NCI-H187 treated with DMSO at 0.1 percent for 48 hours (cell line): ENCODE measurements at places on chromosomes 3 and 15.
A peak's percentile ranks its signal among the peaks of the same experiment; 100 is the strongest.

GRCh38 chr15:69830876-69831275 is 266.8 kb downstream of the TLE3 start:
- no peak for DNase-seq

DNA sequence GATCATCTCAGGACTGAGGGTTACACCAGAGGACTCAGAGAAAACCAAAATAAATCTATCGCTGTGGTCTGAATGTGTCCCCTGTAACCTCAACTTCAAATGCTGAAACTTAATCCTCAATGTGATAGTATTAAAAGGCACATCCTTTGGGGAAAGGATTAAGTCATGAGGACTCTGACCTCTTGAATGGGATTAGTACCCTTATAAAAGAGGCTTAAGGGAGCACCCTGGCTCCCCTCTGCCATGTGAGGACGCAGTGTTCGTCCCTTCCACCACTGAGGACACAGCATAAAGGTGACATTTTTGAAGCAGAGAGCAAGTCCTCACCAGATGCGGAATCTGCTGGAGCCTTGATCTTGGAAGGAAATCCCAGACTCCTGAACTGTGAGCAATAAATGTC is 39.5 kb downstream of the SRPRB start:
- DNase-seq: no peak

DNA sequence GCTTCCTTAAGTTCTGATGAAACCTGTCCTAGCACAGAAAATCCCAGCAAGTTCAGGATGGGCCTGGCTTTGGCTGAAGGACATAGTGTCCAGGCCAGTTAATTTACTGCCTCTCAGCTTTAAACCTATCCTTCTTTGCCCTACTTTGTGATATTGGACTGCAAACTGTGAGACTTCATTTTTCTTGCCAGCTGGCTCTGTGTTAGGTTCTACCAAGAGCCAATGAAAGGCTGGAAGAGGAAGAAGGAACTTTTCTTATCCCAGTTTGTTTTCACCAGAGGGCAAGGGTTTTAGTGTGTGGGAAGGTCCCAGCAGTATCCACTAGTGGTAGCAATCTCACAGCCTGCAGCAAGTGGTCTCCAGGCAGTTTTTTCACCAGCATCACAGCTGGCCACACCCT is 18.2 kb downstream of the DCUN1D1 start:
- DNase-seq: no peak

DNA sequence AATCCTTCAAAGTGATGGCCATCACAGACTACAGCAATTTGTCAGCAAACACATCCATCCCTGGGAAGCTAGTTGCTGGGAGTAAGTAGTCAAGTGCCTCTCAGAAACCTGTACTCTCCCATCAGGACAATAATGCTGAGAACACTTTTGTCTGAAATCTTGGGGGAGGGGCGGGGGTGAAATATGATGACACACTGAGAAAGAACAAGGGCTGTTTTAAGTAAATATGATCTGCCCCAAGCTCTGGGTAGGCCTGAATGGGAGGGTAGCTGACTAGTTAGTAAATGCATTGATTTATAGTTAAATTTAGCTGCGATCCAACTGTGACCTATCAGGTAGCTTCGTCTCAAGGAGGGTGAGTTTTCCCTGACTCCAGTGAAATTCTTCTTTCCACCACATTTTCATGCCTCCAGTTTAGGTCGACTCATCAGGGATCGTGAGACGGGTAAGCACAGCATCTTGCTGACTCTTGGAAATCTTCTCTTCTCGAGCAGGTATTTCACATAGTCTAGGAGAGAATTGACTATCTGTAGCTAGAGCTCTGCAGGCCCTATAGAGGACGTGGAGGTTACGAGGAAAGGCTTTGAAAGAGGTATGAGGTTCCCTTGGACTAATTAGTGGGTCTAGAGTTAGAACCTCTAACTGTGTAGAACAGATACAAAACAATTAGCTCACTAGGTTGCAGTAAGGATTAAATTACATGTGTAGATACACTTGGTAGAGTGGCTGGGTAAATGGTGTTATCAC is 213.4 kb upstream of the SLC2A2 start:
- DNase-seq: peak; percentile 93

DNA sequence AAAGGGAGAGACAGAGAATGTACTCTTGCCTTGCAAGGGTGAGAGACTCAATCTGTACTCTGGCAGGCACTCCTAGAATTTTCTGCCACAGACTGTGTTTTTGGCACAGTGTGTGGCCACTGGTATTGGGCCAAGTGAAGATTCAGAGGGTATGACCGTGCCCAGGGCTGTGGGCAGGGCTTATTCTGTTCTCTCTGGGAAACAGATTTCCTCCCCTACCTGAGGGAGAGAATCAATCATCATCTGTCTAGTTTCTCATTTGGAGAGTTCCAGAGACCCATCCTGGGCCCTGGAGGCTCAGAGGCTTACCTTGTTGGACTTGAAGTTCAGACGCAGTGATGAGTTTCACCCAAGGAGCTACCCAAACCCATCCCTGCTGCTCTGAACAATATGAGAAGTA is 28.2 kb downstream of the CSTA start:
- DNase-seq: no peak

- no peak for DNase-seq
These were observed 225.9 kb downstream of the ITPR1 start for GRCh38 chr3:4719046-4719501.

- no peak for DNase-seq
These were observed 3.9 kb downstream of the TOMM70 start for GRCh38 chr3:100396967-100397366.

- no peak for DNase-seq
These were observed 13.4 kb downstream of the STT3B start for GRCh38 chr3:31546162-31546561.

GRCh38 chr3:188700501-188700900 is 471.3 kb upstream of the TPRG1 start:
- no peak for DNase-seq

GRCh38 chr3:119468041-119468440 is 722 bp upstream of the POGLUT1 start:
- DNase-seq: no peak

DNA sequence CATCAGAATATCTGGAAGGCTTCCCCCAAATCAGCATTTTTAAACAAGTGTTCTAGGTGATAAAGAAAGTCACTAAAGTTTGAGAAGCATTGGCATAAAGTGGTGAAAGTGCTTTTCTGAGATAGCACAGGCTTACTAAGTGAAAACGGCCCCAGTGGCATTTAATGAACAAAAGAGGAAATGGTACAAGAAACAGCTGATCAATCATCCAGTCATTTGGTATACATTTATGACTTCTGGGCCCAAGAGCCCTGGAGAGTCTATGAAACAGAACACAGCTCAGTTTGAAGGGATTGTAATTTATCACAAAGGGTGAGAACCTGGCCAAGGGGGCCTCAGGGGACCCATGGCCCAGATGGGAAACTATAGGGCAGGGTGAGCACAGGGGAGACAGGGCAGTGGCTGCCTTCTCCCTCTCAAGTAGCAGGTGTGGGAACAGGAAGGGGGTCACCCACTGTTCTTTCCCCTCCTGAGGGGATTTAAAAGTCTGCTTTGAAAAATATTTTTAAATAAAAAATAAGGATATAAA is 265.5 kb upstream of the ROPN1 start:
- DNase-seq: no peak

GRCh38 chr15:48946074-48946839 is 17.5 kb downstream of the SHC4 start:
- no peak for DNase-seq

- no peak for DNase-seq
These were observed 539 bp upstream of the TLNRD1 start for GRCh38 chr15:81000144-81000623.

GRCh38 chr3:23869977-23870662 is 46.7 kb downstream of the NKIRAS1 start:
- no peak for DNase-seq

DNA sequence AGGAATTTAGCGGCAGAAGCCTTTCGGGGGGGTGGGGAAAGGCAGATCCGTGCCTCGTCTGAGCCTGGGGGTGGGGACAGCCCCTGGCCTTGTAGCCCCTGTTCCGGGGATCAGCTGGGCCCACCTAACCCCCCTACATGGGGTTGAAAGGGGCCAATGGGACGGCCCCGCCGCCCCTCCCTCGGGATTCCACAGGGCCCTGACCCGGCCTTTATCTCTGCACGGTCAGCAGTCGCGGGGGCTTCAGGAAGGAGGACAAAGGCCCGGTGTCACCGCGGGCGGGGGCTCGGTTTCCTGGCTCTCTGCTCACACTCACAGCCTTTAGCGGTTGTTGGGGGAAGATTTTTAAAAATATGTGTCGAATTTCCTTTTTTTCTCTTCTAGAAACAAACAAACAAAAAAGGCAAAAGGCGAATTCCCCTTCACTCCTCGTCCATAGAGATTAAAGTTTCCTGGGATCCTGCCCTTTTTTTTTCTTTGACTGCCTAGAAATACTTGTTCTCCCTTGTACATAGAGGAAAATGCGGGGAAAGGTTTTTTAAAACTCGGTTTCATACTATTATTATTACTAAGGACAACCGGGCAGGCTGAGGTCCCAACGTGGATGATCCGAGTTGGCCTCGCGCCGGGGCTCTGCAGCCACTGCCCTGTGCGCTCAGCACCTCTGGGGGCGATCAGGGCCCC is 7.9 kb downstream of the FOXL2 start:
- no peak for DNase-seq

- DNase-seq: no peak
These were observed 291.5 kb upstream of the TBL1XR1 start for GRCh38 chr3:177488740-177489139.

DNA sequence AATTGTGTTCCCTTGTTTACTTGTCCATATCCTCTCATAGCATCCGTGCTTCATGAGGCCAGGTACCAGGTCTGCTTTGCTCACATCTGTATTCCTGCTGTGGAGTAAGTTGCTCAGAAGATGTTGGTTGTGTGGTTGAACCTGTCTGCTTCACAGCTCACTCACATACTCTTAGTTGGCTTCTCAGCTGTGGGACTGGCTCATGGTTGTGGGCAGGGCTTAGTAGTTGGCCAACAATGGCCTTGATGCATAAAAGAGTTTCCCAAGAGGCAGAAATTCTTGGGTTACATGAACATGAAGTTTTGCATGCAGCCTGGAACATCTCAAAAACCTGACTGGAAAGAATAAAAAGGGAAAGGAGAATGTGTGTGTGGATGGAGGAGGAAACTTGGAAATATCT is 17.0 kb downstream of the CELF6 start:
- no peak for DNase-seq

- DNase-seq: no peak
These were observed 235.1 kb downstream of the UACA start for GRCh38 chr15:70528270-70528706.

- DNase-seq: no peak
These were observed 11.7 kb downstream of the RASGRF1 start for GRCh38 chr15:79078763-79079410.

DNA sequence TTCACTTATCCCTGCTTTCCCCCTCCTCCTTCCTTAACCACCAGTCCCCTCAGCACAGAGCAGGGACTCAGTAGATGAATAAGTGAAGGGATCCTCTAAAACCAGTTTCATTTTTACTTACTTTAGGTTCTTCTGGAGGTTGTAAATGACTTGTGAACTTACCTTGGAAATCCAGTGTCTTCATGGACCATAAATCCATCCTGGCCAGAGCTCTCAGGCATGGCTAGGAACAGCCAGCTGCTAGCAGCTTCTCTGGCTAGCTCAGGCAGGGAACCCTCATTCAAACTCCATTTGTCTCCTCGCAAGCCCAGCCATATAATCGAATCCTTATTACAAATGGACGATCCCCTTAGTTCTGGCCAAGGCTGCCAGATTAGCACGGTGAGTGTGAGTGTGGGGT is 78.5 kb downstream of the LRTM1 start:
- no peak for DNase-seq

- DNase-seq: no peak
These were observed 68.1 kb downstream of the TM4SF4 start for GRCh38 chr3:149542375-149543312.

GRCh38 chr15:40347559-40348473 is 3.0 kb upstream of the PHGR1 start:
- no peak for DNase-seq

- no peak for DNase-seq
These were observed 289.0 kb upstream of the AGTR1 start for GRCh38 chr3:148408667-148409066.

- DNase-seq: no peak
These were observed 48.4 kb downstream of the TMEM45A start for GRCh38 chr3:100540791-100541334.

DNA sequence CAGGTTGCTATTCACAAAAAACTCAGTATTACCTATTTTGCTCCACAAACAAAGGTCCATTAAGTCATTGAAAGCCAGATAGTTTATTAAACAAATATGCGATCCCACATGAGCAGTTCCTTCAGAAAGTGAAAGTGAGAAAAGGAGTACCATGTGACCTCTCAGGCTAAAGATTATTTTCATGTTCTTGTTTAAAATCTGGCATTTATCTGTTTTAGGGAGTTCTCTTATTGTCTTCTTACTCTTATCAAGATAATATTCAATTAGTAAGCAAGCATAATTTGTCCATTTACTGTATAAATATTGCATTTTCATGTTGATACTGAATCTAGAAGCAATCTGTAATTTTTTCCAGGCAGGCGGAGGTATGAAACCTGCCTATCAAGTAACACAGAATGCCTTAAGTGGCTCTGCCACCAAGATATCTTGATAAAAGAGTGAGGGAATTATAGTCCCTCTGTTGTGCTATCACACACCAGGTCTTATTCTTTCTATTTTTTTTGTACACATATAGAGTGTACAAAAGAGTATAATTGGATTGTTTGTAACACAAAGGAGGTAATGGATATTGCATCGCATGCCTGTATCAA is 20.1 kb upstream of the PLSCR5 start:
- DNase-seq: no peak

DNA sequence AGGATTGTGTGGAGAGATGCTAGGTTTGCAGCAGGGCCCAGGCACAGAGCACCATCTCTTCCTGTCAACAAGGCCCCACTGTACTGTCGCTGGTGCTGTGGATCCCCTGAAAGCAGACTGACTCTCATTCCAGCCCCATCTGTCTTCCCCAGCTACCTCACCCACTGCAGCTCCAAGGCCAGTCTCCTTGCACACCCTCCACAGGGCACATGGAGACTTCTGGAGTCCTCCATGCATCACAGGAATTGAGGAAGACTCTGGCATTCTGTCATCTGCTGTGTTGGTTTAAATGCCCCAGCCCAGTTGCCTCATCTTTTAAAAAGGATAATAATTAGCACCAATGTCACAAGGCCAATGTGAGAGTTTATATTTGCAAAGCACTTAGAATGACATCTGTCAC is 301.2 kb downstream of the RPLP1 start:
- no peak for DNase-seq

DNA sequence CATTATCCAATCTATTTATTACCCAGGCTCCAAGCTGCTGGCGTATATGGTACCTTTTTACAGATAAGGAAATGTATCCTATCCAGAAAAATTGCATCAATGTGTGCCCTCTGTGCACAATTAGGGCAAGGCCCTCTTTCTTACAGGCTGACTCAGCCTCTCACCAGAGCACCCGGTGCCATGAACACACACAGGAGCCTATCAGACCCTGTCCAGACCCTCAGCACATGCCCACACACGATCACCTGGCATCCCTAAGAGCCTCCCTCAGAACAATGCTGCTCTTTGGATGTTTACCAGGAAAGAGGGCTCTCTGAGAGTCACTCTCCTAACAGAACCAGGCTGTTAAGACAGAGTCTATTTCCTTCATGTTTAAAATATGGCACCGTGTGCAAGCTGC is 460.0 kb upstream of the TBL1XR1 start:
- no peak for DNase-seq
